NCI-H1105 (cell line): ENCODE measurements at places on chromosomes 4 and X.

GRCh38 chrX:123454712-123455431 is 270.8 kb downstream of the GRIA3 start:
- no peak for DNase-seq

- DNase-seq: no peak
Observed at GRCh38 chr4:60327651-60328050, 872.5 kb upstream of the ADGRL3 start.

DNA sequence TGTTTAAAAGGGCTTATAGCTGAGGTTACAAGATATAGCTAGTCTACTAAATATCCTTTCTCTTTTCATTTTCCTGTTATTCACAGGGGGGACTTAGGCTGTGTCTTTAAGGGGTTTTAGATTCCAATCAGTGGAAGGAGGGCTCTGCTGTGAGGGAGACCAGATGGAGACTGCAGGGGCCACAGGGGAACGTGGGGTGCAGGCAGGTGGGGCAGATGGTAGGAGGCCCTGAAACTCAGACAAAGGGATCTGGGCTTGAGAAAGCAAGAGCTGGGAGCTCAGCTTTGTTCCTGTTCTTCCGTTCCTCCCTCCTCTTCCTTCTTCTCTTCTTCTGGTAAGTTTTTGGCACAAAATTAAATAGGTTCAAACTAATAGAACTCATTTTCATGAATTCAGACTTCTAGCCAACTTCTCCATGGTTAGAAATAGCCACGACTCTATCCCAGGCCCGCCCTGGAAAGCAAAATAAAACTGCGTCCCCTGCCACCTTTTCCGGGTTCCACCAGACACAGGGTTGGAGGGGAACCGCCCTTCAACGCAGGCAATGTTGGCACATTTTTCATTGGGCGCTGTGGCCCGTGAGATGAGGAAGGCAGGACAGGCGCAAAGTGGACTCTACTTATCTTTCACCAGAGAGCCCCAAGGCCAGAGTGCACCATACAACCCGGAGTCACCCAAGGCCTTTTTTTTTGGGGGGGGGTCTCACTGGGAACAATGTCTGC is 3.5 kb upstream of the TMSB4X start:
- DNase-seq: no peak

- no peak for DNase-seq
Observed at GRCh38 chr4:3762753-3763549, 3.2 kb upstream of the ADRA2C start.

- no peak for DNase-seq
Observed at GRCh38 chrX:68415316-68415715, 18.0 kb downstream of the OPHN1 start.

GRCh38 chrX:66030505-66031317 is 9.2 kb downstream of the VSIG4 start:
- DNase-seq: no peak

DNA sequence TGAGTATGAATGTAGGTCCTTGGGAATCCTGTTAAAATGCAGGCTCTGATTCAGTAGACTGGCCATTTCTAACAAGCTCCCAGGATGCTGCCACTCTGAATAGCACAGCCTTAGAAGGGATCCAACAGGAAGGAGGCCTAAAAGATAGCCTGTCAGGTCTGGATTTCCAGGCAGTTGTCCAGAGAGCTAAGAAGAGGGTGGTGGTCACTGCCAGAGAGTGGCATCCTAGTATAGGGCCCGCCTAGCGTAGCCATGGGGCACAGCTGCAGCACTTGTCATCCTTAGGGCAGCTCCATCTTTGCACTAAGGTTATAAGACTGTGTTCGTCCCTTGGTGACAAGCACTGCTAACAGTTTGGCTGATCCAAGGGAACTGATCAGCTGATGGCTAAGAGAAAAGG is 20.5 kb upstream of the NUP54 start:
- no peak for DNase-seq
